ENCODE measurements at places on chromosomes 5 and 9.

DNA sequence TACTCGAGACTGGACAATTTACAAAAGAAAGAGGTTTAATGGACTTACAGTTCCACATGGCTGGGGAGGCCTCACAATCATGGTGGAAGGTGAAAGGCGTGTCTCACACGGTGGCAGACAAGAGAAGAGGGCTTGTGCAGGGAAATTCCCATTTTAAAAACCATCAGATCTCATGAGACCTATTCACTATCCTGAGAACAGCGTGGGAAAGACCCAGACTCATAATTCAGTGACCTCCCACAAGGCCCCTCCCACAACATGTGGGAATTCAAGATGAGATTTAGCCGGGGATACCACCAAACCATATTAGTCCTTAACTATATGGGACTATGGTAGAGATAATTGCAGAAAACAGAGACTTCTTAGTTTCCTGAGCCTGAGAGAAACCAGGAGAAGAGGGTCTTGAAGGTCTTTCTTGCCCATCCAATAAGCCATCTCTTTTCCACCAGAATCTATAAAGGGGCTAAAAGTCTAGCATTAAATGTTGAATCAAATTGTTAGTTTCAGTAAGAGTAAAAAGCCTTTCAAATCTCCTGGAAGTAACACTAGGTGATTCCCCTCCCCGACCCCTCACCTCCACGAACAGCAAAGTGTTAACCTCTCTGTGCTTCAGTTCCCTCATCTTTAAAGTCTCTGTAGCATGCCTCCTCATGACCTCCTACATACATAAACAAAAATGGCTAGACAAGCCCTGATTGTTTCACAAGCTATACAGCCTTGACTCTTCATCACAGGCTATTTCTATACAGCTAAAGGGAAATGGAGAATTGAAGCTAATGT is 259.1 kb downstream of the TMEM167A start:
- no peak for DNase-seq

DNA sequence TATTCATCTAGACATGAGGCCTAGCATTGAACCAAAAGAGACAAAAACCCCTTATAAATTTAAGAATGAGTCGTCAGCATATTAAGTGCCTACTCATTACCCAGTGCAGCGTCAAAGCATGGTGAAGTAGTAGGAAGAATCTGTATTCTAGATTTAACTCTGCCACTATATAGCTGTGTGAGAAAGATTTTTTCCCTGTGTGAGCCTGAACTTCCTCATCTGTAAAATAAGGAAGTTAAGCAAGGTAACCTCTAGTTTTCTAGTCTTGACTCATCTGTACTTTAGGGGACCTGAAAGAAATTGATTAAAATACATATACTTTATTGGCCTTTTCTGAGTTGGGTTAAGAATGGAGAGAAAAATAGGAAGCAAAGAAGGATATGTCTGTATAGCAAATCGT is 82.1 kb upstream of the RUSC2 start:
- DNase-seq = no peak

GRCh38 chr5:10731913-10732312 is 29.1 kb downstream of the DAP start:
- no peak for DNase-seq

DNA sequence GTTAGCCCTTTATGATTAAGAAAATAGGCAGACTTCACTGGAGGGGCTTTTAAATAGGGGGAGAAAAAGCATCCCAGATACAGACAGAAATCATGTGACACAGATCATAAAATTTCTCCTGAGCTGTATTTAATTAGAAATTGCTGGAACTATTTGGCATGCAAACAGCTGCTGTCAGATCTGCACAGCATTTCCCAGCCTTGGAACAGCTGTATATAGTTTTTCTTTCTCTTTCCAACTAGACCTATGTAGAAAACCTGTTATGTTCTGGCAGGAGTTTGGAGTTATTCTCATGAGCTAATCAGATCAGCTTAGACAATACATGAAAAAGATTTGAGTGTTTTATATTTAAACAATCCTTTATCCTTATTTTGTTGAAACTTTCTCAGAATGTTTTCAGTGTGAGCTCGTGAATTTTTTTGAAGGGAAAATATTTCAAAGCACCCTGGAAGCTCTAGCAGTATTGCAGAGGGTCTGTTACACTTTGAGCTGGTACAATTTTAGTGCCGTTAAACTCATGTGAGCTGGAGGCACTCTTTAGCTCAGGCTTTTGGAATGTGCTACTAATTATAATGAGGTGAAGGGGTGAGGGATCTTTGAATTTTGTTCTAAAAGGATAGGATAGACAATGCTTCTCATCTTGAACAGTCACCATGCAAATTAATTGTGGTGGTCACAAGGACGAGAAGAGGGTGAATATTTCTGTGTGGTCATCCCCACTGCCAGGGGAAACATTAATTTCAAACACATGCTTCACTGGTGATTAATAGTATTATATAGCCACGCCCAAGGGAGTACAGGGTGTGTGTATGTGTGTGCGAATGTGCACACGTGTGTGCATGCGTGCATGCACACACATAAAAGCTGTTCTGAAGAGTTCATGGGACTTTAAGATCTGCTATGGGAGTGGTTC is 239.4 kb upstream of the FBXL7 start:
- no peak for DNase-seq

GRCh38 chr9:22228542-22228941 is 218.1 kb upstream of the DMRTA1 start:
- DNase-seq = no peak

- DNase-seq = no peak
Measured at GRCh38 chr9:91736898-91737601, 213.0 kb downstream of the ROR2 start.

DNA sequence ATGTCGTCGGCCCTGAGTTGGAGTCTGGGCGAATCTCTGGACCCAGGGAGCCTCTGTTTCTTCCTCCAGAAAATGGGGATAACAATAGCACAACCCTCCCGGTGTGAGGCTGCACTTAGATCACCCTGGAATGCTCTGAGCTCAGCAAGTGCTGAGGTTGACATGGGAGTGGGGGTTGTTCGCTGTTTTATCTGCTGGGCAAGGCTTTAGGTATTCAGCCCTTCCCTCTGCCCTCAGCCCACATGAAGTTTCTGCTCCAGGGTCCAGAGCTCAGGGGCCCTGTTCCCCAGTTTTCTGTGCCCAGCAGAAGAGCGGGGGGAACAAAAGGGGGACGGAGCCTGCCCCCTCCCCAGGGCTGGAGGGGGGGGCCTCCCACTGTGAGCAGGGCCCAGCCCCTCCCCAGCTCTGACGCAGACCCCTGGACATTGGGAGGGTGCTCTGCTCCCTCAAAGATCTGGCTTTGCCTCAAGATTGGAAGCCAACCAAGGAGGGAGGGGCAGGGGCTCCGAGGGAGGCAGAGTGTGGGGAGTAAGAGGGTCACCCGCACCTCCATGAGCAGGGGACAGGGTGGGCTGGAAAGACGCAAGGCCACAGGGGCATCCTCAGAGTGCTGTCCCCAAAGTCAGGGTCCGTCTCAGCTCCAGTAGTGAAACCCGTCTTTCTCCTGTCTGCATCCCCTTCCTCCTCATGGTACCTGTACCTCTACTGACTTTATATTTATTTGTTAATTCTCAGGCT is 215.6 kb downstream of the C9orf50 start:
- DNase-seq = no peak
